Stimulated activated CD4-positive, alpha-beta T cell treated with anti-CD3 and anti-CD28 coated beads, Interleukin-15, amount 100 ng/mL, for 1 hour (primary cell): ENCODE measurements at places on chromosomes 16 and 17.

DNA sequence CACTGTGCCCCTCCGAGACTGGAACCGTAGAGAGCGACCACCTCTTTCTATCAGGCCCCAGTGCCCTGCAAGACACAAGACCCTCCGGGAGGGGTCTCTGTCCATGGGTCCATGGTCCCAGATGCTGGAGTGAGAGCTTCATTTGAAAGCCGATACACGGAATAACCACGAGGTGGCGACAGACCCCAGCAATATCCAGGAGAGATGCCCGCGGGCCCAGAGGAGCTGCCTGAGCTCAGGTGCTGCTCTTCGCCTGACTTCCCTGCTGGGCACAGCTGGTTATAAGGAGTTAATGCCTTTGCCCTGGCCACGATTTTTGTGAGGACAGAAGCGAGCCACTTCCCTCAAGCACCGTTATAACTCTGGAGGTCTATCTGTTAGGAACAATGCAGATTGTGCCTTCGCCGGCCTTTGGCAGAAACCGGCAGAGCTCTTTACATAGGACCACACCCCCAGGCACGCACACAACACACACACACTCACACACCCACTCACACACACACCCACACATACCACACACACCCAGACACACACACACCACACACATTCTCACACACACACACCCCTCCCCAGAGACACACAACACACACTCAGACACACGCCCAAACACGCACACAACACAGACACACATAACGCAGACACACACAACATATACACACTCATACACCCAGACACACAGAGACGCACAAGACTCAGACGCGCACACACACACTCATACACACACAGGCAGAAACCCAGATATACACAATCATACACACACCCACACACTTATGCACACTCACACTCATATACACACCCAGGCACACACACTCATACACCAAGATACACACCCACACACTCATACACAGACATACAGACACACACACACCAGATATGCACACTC, 436.4 kb downstream of the SOX9 start:
- peak; percentile 16 for DNase-seq

- DNase-seq, result no peak
These were observed 102.1 kb downstream of the SNX29 start for GRCh38 chr16:12078405-12079280.

DNA sequence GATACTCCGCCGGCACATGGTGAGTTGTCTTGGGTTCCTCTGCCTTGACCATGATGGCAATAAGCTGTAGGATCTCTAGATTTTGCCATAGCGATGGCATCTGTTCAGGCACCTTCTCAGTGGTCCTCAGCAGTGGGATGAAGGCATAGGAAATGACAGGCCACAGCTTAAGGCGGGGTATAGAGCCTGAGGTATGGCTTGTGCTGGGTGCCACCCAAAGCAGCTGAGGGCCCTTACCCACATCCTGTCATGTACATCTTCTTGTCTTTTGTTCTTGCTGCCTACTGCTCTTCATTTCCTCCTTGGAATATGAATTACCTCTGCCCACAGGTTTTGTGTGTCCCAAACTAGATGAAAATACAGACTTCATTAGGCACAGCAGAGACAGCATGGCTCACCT, 29.5 kb downstream of the KAT7 start:
- DNase-seq, result no peak

- DNase-seq, result no peak
These were observed 207.0 kb downstream of the MAF start for GRCh38 chr16:79393564-79393963.

DNA sequence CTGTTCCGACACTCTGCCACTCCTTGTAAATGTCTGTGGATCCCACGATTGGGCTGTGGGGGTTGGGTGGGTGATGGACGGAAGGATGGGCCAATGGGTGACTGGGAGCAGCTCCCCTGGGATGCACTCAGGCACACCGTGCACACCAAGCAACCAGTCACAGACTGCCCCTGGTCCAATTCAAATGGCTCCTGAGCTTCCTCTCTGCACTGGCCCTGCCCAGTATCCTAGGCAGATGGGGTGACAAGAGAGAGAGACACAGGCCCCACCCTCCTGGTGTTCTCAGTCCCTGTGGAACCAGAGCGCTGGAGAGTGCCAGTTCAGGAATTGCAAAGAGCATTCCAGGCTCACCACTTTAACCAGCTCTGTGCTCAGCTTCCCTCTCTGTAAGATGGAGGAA, 32.8 kb downstream of the BEAN1 start:
- no peak for DNase-seq

- DNase-seq, result no peak
These were observed 6.5 kb upstream of the QRICH2 start for GRCh38 chr17:76314392-76315227.

- DNase-seq, result no peak
These were observed 238.5 kb downstream of the ZFHX3 start for GRCh38 chr16:72809446-72809845.

GRCh38 chr17:19262650-19263631, 25.8 kb downstream of the EPN2 start:
- DNase-seq, result no peak

- no peak for DNase-seq
These were observed 185.9 kb downstream of the SEC14L1 start for GRCh38 chr17:77326636-77327035.
